Kidney capillary endothelial cell (primary cell): ENCODE measurements at places on chromosomes 11 and 22.

GRCh38 chr11:548700-549603 is 11.6 kb downstream of the LMNTD2 start:
- DNase-seq, result no peak

DNA sequence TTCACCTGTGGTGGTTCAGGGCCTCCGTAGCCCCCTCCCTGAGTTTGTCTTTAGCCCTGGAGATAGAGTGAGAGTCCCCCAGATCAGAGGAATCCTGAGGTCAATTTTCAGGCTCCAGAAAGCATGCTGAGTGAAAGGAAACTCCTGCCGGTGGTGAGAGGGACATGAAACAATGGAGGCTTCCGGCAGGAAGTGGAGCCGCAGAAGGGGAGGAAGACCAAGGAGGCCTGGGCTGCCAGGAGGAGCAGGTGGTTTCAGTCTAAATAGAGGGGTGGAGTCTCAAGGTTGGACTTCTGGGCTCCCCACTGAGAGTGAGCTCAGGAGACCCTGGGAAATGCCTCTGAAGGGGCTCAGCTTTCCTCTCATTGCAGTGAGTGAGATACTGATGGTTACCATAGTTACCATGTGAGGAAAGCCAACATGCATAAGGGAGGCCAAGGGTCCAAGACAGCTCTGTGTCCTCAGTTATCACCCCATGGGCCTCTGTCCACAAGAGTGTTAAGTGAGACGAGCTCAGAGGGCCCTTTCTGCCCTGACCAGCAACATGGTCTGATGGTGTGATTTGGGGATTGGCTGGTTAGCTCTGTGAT is 10.7 kb downstream of the SLCO2B1 start:
- DNase-seq, result peak; percentile 60

DNA sequence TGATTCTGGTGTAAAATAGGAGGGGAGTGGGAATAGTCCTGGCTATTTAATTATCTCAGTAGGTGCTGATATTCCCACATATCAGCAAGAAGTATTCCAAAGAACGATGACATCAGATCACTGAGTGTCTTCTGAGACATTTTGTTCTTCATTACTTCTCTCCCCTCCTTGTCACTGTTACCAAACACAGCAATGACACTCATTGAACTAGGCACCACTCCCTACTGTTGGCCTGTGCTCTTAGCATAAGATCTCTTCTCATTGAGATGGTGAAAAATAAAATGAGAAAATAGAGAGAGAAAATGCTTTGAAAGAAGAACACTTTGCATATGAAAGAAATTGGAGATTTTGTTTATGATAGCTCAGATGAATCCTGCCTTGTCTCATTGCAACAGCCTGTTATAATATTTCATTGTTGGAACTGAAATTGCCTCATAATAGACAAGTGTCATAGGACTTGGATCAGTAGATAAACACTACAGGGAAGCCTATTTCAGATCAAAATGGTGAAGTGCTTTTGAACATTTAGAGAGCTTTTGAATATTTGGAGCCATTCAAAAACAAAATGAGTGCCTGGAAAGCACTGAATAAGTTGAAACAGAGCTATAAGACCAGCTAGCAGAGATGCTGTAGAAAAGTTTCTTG is 11.3 kb upstream of the ETS1 start:
- no peak for DNase-seq

- DNase-seq, result no peak
Measured at GRCh38 chr11:86198139-86198538, 46.4 kb upstream of the EED start.

DNA sequence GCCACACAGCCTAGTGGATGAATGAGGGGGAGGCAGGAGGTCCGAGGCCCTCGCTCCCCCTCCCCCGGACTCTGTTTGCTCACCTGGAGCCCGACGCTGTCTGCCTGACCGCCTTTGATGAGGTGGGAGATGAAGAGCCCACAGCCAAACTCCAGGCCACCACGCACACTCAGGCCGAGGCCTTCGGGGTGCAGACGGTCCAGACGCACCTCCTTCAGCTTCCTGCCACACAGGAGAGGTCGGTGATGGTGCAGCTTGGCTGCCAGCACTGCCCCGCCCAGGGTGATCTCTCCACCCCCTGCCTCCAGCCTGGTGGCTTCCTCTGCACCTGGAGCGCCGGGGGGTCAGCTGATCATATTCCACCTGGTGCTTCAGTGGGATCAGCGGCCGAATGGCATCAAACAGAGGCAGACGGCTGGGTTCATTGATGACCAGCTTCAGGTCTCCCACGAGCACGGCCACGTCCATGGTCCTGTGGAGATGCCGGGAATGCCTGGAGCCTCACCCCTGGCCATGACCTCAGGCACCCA is 13.1 kb downstream of the USH1C start:
- DNase-seq, result no peak
